ENCODE measurements at places on chromosomes 2 and 18.

DNA sequence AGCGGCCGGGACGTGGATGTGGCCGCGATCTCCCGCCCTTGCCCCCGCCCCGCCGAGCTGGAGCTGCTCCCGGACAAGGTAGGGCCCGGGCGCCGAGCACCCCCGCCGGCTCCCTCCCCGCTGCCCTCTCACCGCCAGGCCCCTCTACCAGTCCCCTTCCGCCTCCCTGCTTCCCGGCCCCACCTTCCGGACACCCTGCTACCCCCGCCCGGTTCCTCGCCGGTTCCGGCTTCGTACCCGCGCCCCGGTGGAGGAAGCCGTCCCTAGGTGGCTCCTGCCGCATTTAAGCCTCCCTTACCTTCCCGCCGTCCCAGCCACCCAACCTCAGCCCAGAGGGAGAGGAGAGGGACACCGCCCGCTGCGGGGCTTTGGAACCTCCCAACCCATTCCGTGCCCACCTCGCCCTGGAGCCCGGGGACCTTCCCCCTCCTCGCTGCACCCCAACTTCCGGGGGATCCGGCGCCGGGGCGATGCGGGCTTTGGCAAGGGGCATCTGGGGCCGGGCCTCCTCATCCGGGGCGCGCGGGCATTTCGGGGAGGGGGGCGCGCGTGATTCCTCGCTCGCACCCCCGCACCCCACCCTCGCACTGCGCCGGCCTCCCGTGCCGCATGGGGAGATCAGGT, 475 bp downstream of the B3GNT2 start:
- peak; percentile 41 for DNase-seq

DNA sequence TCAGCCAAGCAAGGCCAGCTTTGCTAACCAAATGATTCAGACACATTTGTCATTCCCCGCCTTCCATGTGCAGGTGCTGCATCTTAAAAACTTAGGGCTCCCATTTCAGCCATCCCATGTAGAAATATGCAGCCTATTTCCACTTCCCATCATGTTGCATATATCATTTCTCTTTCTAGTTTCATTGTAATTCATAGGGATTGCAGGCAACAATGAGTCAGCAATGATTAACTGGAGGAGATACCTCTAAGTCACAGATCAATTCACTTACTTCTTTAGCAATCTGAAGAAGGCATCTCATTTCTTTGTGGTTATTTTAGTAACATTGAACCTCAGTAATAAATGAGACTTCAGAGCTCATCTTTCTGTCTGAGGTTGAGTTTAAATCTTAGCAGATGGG, 276.1 kb upstream of the PKDCC start:
- DNase-seq, result no peak

DNA sequence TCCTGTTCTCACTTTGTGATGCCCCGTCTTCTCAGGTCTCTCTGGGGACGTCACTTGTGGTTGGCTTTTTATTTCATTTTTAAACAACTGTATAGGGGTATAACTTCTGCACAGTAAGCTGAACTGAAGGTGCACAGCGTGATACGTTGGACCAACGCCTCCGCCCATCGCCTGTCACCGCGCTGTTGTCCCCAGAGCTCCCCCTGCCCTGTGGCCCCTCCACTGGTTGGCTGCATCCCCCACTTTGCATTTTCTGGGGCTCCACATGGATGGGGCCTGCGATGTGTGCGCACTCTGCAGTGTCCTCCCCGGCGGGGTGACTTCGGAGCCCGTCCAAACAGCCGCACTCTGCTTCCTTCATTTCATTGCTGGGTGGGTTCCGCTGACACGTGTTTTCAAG, 14.3 kb downstream of the GPR35 start:
- DNase-seq, result no peak

GRCh38 chr2:46075848-46076247, 221.4 kb upstream of the EPAS1 start:
- DNase-seq, result no peak

DNA sequence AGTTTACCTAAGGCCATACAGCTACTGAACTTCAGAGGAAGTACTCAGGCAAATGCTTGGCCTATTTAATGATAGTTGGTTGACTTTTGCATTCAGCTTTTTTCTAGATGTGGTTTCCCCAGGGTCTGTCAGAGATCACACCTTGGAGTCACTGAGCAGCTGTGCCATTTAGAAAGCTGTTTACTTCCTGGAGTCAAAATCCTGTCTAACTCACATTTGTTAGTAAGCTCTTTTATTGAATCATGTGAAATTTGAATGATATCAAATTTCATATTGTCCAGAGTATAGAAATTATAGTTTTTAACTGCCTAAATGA, 7.6 kb upstream of the TRIB2 start:
- DNase-seq, result no peak
